ENCODE measurements at places on chromosomes 2 and 18.

DNA sequence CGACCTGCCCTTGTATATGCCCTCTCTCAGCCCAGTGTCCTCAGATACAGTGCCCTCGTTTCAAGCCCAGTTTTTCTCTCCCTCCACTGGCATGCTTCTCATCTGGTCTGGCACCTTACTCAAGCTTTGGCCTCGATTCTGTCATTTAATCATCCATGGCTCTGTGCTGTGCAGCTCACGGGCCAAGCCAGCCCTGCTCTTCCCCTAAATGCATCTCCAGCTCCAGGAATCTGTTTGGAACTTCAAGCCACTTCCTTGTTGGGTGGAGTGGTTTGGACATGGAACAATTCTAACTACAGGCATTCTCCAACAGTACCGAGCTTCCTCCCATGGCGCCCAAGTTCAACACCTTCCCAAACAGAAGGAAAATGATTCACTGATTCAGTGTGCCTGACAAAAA is 76.7 kb upstream of the ZNF397 start:
- DNase-seq = no peak

DNA sequence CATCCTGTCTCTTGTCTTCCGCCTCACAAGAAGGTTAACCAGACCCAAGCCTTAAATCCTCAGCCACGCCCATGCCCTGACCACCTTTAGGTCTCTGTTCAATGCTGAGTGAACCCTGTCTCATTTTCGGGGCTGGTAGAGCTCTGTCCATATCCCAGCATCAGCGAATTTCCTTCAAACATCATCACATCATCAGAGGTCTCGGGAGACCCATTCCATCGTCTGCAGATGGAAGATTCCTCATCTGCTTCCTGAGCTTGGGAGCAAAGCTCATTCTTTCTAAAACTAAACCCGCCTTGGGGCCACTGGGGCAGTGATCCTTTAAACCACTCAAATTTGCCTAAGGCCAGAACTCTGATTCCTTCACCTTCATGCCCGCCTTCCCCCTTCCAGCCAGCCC is 173.7 kb downstream of the TTC32 start:
- DNase-seq = no peak

GRCh38 chr2:105371810-105372209 is 27.0 kb downstream of the FHL2 start:
- DNase-seq = no peak

DNA sequence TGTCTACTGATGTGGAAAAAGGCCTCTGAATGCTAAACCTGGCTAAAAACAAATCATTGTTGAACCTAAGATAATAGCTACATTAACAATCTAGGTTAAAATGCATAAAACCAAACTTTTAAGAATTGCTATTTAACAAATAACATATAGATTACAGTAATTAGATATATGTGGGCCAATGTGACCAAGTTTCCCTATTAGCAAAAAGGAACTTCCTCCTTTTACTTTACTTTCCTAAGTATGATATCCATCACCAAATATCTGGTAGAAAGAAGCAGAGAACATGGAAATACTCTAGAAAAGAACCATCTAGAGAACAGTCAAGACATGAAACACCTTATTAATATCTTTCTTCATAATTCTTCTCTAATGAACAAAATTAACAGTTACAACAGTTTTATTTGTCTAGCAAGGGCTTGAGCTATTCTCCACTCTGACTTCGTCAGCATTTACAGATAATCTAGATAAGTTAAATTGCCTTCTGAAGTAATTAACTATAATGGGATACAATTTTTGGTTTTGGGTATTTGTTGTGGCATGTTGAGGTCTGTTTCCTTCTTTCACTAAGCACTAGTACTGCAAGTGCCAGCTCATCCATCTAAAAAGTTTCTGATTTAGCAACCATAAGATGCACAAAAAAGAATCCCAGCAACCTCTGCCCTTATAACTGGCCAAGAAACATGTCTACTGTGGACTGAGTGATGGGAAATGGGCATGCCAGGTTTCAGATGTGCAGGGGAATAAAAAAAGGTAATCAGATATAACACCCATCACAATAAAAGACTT is 53.3 kb downstream of the MEMO1 start:
- DNase-seq = no peak

GRCh38 chr2:217799563-217800432 is 203.0 kb downstream of the TNS1 start:
- DNase-seq = no peak

- no peak for DNase-seq
Measured at GRCh38 chr2:64696636-64697035, 42.9 kb upstream of the SERTAD2 start.

DNA sequence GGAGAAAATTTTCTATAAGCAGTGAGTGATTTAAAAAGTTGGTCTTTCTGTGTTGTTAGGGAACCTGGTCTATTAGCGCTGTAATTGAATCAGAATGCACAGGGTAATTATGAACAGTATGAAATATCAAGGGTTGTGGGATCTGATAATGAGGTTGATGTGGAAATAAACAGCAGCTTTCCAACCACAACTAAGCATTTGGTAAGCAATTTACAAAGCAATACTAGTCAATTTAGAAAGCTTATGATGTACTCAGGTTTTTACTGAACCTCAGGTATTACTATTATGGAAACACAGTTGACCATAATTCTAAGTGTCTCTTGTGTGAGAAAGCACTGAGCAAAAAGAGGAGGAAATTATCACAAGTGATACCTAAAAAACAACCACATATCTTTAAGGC is 11.0 kb upstream of the SMCHD1 start:
- no peak for DNase-seq

GRCh38 chr2:215361211-215361875 is 49.5 kb downstream of the ATIC start:
- DNase-seq = no peak
